GDM1 (cell line): ENCODE measurements at places on chromosomes 5 and 9.

DNA sequence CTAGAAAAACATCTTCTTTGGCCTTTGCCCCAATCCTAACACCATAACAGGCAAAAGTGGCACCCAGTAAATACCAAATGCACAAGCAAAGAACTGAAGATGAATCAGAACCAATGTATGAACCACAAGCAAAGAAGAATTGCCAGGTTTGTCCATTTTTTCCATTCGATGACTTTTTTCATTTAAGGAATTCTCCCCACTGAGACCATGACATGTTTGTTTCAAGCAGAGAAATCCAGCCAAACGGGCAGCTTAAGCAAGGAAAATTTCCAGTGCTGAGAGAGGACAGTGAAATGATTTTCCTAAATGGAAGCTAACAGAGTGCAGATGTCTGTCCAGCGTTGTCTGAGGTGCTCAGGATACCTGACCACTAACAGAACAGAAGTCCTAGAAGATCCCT, 203.7 kb downstream of the ADAMTS12 start:
- no peak for DNase-seq

DNA sequence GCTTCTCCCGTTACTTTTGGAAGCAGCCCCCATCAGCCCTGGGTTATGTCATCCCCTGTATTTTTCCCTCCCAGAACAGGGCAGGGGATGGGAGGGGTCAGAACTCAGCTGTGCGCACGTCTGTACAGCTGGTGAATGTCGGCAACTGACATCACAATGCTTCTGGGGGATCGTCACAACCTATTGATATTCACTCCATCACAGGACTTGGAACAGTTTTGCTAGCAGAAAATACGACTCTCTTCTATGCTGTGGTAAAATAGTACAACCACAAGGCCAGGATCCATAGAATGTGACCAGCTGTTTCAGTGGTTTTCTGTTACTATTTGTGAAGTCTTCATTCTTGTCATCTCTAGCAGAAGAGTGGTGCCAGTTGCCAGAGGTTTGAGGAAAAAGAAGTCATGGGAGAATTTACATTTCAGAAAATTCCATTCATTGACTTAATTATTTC, 77.1 kb upstream of the KLF4 start:
- DNase-seq, result no peak

DNA sequence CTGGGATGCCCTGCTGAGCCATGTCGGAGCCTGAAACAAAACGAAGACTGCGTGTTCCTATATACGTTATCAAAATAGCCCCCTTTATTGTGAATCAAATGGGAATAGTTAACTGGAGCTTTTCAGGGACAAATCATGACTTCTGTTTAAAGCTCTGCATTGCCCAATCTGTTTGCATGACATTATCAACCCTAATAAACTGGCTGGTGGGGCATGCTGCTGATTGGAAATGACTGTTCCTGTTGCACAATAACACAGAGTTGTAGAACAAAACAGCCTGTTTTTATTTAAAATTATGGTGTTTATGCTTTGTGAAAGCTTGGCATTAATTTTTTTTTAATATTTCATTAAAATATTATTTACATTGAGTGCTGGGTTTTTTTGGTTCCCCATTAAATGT, 215.5 kb downstream of the TMEM167A start:
- no peak for DNase-seq

DNA sequence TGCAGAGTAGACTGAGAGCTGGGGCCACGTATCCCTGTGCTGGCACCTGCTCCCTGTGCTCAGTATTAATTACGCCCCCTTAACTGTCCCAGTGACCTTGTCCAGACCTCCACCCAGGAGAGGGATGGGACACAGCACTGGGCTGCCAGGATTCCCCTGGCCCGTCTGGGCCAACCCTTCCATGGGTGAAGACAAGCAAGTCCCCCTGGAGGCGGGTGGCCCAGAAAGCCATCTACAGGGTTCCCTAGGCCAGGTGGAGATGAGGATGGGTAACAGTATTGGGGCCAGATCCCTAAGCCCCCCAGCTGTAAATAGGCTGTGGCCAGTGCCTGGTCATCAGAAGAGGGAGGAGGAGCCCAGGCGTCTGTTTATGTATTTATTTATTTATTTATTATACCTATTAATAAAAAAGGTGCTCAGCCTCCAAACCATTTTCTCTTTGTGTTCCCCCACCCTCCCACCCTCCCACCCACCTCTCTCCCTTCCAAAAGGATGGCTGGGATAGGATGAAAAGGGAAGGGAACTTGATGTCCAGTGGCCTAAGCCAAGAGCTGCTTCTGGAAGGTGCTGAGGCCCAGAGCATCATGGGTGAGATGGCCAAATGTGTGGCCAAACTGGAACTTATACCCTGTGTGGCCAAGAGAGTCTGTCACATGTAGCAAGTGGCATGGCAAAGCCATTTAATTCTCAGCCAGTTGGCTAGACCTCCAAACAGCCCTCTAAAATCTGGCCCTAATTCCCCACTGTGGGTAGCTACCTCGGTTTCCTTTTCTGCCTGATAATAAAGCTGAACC, 43.4 kb upstream of the TESK1 start:
- DNase-seq, result no peak

DNA sequence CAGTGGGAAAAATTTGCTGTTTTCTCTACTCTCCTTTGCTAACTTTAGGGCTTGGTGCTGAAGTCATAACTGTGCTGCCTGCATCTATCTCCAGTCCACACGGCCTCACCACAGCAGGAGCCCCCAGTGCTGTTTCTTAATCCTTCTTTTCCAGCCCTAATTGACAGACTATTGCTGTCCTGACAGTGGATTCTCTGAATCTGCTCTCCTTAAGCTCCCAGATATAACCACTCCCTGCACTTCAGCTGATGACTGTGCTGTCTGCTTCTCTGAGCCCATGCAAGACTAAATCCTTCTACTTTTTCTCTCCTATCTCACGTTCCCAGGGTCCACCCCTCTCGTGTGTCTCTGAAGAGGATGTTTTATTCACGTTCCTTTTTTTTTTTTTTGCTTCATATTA, 19.7 kb upstream of the GRIA1 start:
- DNase-seq, result no peak

GRCh38 chr5:133981714-133982113, 13.3 kb upstream of the C5orf15 start:
- DNase-seq, result no peak

GRCh38 chr5:10539687-10539998, 24.2 kb upstream of the ANKRD33B start:
- DNase-seq, result no peak

DNA sequence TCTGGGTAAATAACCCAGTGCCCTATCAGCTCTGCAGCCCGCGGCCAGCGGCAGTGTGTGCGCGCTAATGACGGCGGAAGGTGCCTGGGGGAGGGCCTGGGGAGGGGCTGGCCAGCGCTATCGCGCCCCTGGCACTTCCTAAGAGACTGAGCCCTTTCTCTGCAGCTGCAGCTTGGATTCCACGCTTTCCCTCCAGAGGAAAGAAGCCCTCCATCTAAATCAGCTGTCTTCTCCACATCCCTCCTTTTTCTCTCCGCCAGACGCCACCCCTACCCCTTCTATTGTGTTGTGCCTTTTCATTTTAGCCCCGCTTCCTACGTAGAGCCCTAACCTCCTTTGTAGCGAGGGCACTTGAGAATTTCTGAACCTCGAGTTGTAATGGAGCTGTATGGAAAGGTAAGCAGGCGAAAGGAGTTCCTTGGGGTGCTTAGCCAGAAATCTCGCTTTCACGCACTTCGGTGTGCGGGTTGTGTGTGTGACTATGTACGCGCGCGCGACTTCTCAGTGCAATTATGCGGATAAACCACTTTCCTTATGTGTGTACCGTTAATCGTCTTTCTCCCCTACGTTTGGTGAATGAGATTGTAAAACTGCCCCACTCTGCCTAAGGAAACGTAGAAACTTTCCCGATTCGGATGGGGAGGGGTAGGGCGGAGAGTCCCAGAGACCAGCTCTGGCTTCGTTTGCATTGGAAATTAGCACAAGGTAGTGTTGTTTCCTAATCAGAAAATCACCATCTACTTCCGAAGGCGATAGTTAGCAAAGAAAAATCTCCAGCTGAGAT, 664 bp upstream of the RAB3C start:
- no peak for DNase-seq

GRCh38 chr5:10744681-10745080, 16.4 kb downstream of the DAP start:
- no peak for DNase-seq

DNA sequence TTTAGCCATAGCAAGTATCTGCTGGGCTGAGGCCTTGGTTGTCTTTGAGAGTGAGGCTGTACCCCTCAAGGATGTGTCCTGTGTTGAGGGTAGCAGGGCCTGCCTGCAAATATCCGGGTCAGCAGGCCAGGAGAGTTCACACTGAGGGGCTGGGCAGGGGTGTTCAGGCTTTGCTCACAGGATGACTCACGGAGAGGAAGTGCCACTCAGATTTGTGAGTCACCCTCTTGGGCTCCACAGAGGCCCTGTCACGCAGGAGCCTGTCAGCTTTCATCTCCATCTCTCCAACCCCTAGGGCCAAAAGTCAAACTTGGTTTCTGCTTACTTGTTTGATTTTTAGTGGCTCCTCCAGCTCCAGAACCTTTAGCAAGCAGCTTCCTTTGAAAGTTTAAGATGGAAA, 211.5 kb downstream of the SEC61B start:
- DNase-seq, result no peak

DNA sequence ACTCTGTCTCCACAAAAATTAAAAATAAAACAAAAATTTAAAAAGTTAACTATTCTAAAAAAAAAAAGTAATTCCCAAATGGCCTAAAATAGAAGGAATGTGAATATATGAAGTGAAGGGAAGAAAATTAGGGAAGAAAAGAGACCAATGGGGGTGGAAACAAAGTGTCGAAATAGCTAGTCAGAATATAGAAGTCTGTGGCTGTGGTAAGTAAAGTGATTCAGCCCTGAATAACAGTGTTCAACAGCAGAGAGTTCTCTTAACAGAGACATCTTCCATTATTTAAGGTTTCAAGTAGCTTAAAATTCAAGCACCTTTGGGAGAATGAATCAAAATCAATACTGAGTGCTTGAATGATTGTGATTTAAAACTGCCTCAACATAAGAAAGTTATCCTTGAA, 51.7 kb downstream of the LPAR1 start:
- no peak for DNase-seq

GRCh38 chr9:5563417-5563815, 53.1 kb downstream of the PDCD1LG2 start:
- DNase-seq, result no peak

DNA sequence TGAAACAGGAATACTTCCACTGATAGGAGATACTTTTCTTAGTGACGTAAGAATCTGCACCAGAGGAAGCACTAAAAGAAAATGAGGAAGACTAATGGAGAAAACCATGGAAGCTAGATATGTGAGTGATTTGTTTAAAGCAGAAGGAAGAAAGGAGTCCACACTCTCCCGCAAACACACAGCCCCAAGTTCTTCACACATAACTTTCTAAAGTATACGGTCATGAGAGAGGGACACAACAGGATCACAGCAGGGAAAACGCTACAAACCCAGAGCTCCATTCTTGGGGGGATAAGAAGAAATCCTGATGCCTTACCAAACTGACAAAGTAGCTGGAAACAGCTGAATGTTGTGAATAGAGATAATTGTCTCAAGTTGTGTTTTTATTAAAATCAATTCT, 222.2 kb upstream of the TMEM161B start:
- no peak for DNase-seq

GRCh38 chr5:169417676-169418075, 116.7 kb upstream of the SLIT3 start:
- no peak for DNase-seq

DNA sequence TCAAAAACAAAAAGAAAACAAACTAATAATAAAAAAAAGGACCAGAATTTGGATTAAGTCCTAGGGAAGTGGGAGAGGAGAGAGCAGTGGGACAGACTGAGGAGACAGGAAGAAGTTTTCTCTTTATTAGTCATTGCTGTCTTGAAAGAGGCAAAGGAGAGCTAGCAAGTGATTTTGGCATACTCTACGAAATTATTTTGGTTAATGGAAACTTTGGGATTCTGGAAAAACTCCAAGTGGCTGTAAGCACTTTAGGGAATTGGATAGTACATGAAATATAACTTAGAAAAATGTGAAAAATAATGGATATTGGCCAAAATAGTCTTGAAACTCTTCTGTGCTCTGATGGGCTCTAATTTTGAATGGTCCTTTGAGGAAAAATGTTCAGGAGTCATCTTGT, 1641.8 kb upstream of the WWC1 start:
- no peak for DNase-seq

DNA sequence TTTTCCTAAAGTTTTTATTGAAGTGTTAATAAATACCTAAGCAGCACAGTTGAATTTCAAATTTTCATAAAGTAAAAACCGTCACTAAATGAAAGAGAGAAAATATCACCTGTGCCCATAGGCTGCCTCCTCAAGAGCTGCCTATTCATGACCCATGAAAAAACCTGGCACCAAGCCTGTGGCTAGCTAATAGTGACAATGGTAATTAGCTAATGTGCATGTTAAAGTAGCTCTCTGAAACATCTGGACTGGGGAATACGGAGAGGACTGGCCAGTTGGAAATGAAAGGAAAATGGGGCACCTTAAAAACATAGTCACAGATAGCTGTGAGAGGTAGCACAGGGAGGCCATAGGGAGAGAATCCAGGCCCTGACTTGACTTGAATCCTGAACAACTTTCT, 5.4 kb upstream of the GNE start:
- no peak for DNase-seq

DNA sequence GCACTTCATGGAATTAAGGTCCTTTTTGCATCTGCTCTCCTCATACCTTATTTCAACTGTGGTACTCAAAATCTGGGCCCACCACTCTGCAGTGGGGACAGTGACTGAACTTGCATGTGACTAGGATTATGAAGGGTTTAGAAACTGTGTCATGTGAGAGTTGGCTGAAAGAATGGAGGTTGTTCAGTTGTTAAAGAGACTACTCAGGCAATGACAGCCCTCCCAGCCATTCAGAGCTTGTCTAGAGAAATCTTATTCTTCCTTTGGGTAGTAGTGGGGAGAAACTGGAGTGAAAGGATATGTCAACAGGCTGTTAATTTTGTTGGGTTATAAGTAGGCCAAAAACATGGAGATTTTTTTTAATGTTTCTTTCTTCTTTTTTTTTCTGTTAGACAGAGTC, 10.3 kb downstream of the AOPEP start:
- no peak for DNase-seq

- no peak for DNase-seq
Measured at GRCh38 chr9:76330034-76330433, 64.2 kb downstream of the RFK start.
